Smooth muscle cell of the pulmonary artery (primary cell): ENCODE measurements at places on chromosomes 12 and 14. TPM values are rescaled to one million over a fixed set of nuclear protein-coding genes. Genes with fewer than 3 reads are reported as not detected.

SLC2A3 gene
- total RNA-seq = 180 and 327 TPM in 2 replicates

NUAK1 gene
- total RNA-seq = 15.6 and 31.4 TPM in 2 replicates

NRXN3 gene
- 1.4 and 2.9 TPM in 2 replicates for total RNA-seq

SIX4 gene
- total RNA-seq = 10.9 and 14.8 TPM in 2 replicates

LRRC10 gene
- total RNA-seq = not detected in 2 replicates

CLEC2A gene
- not detected in 2 replicates for total RNA-seq

KRT3 gene
- total RNA-seq = not detected in 2 replicates
